ENCODE measurements at places on chromosomes 3 and 15.

- DNase-seq = peak; percentile 5
Measured at GRCh38 chr3:136042608-136043221, 77.2 kb downstream of the PPP2R3A start.

GRCh38 chr15:91447991-91448644 lies 348.1 kb downstream of the SV2B start:
- DNase-seq = no peak

- DNase-seq = peak; percentile 84
Measured at GRCh38 chr3:50518436-50518835, 15.0 kb upstream of the CACNA2D2 start.

GRCh38 chr3:163043074-163043473 lies 1546.5 kb downstream of the OTOL1 start:
- peak; percentile 18 for DNase-seq

DNA sequence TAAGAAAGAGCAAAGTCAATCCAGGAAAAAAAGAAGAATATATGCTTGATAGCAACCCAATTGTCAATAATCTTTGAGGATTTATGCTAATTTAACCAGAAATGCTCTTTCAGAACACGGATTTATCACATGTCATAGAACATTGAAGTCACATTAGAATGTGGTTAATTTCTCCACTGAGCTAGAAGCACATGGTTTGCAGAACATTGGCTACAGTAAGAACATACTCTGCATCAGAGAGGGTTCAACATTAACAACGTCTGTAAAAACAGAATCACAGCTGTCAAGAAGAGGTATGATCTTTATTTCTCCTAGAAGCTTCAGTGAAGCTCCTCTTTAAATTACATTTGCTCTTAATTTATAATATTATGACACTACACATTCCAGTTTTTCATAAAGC lies 619.7 kb upstream of the AGTR1 start:
- DNase-seq = no peak

- no peak for DNase-seq
Measured at GRCh38 chr3:59714066-59714465, 664.2 kb upstream of the CFAP20DC start.

GRCh38 chr15:31934821-31935220 lies 95.5 kb upstream of the CHRNA7 start:
- no peak for DNase-seq

DNA sequence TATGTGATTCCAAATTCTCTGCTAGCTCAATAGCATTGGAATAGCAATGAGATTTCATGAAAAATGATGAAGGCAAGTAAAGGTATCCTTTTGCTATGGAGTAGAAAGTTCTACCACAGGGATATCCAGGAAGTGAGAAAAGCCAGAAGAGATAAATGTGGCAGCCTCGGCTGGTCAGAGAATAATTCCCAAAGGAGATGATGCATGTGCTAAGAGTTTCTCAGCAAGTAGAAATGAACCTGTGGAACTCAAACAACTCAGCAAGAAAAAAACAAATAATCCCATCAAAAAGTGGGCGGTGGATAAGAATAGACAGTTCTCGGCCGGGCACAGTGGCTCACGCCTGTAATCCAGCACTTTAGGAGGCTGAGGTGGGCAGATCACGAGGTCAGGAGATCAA lies 38.2 kb downstream of the ALS2CL start:
- DNase-seq = no peak

DNA sequence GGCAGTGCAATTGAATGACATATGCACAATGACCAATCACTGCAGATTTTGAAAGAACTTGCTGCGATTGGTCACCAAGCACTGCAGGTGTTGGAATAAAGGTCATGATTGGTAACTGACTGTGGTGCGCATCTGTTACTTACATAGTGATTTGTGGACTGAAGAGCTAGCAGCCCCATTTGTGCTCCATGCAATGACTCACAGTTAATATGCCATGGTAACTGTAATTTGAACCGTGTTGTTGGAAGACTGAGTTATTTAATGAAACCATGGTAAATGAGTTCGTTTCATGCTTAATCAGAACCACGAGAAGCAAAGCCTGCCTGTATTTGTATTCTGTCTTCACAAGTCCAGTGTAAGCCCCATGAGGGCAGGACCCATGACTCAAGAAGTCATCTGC lies 220.5 kb downstream of the TJP1 start:
- DNase-seq = no peak

- no peak for DNase-seq
Measured at GRCh38 chr3:72533591-72534473, 314.4 kb downstream of the SHQ1 start.

GRCh38 chr3:50521572-50521971 lies 18.1 kb upstream of the CACNA2D2 start:
- DNase-seq = no peak

- no peak for DNase-seq
Measured at GRCh38 chr3:171849617-171850319, 6.6 kb downstream of the TMEM212 start.

- peak; percentile 63 for DNase-seq
Measured at GRCh38 chr15:91853511-91853947, at the start of gene SLCO3A1. Gene SLCO3A1, plus strand, starts transcription at chr15:91853708.

DNA sequence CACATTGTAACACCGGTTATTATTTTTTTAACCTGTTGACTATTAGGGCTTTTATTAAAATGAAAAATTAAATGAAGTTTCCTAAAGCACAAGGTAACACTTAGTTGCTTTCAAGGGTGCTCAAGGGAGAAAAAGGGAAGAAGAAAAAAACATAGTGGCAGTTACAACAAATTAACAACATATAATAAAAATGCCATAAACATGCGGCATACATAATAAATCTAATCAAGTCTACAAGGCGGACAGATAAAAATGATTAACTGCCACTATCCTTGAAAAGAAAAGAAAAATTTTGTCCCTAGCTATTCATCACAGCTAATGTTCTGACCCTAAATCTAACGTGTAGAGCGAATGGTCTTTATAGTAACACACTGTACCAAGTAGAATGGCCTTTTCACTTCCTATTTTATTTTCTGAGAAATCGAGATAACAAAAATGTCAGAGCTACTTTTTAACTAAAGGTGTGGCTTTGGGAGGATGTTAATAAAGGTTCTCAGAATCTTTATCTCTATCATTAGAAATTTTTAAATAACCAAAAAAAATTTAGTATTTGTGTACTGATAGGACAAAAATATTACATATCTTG lies 194.9 kb downstream of the FOXP1 start:
- no peak for DNase-seq

- DNase-seq = no peak
Measured at GRCh38 chr3:47746264-47746663, 35.4 kb downstream of the SMARCC1 start.

GRCh38 chr3:196932600-196932999 lies 9.7 kb downstream of the NCBP2 start:
- no peak for DNase-seq

- DNase-seq = no peak
Measured at GRCh38 chr15:63371297-63371918, 10.2 kb downstream of the CA12 start.

DNA sequence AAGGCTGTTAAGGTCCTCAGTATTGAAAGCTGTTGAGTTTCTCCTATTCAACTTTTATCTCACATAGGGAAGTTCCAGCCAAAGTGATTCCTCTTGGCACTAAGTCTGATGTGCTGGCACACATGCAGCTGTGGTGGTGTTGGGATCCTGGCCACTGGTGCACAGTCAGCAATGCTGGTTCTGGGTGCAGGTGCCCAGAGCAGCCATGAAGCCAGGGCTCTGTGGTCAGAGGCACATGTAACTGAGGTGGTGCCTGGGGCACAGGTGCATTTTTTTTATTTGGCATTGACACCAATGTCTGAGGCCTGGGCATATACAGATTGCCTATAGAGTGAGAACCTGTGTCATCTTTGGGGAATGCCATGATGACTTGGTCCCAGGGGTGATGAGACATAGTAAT lies 271.4 kb downstream of the POLQ start:
- DNase-seq = no peak

DNA sequence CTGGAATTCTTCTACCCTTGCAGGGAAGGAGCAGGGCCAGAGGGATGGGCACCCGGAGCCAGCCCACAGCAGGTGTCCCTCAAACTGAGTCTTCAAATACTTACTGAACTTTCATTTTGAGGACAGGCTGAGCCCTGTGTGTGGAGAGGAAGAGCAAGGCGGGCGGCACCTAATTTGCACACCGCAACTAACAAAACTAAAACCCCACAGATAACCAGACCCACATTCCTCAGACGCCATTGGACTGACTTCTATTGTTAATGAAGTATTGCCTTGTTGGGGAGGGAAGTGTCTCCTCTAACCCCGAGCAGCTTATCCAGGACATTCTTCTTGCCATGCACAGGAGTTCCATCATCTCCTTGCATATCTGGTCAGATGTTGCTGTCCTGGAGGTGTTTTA lies 105.2 kb upstream of the NR2E3 start:
- no peak for DNase-seq

DNA sequence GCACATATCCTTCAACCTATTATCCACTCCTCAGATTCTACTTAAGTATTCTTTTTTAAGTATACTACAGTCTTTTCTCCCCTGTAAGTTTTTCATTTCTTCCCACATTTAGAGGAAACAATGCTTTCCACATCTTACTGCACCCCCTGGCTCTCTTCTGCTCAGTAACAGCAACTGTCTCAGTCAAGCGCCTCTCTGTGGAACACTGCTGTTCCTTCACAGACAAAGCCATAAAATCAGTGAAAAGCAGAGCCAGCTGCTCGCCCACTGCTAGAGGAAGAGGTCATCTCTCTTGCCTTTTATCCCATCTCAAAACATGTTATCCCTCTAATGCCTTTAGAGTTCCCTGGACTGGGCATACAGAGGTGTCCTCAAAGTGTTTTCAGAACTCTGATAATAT lies 24.8 kb downstream of the SERP1 start:
- peak; percentile 60 for DNase-seq

- DNase-seq = no peak
Measured at GRCh38 chr3:108329947-108330346, 33.6 kb downstream of the HHLA2 start.

GRCh38 chr15:57640930-57641682 lies 49.4 kb downstream of the MYZAP start:
- peak; percentile 38 for DNase-seq

- no peak for DNase-seq
Measured at GRCh38 chr3:43194490-43195114, 88.7 kb upstream of the POMGNT2 start.

DNA sequence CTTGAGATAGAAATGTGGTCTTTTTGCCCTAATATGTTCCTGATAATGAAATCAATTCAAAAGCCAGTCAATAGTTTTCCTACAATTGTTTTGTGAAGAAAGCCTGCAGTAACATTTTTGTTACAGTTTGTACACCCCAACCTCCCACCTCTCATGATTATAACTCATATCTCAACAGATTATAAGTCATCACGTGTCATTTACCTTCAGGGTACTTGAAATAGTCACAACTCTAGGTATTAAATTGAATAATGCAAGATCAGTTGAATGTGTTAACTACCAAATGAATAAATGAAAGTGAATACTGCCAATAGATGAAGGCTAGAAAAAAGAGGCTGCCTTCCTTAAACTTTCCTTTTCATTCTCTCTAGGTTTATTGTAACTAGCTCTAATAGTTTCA lies 32.9 kb upstream of the CTDSPL2 start:
- DNase-seq = no peak

DNA sequence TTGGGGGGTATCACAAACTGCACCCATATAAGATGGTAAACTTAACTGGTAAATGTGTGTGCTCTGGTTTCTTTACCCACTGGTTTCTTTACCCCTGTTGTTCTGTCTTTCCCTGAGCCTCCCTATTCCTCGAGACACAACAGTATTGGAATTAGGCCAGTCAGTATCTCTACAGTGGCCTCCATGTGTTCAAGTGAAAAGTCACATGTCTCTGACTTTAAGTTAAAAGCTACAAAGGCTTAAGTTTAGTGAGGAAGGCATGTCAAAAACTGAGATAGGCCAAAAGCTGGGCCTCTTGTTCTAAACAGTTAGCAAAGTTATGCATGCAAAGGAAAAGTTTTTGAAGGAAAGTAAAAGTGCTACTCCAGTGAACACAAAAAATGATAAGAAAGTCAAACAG lies 513.3 kb downstream of the ROBO2 start:
- DNase-seq = no peak

DNA sequence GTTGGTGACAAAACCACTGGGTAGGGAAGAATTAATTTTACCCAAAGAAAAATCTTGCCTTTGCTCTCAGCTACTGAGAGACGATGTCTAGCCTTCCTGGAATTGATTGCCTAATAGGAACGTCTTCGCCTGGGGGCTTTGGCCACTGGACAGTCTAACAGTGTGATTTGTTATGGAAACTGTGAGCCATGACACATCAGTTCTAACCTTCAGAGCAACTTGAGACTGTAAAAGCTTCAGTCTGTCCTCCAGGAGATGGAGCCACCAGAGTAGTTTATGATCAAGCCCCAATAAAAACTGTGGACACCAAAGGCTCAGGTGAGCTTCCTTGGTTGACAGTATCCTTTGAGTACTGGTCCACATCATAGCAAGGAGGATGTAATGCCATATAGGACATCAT lies 235.8 kb upstream of the TMCO5A start:
- no peak for DNase-seq

- DNase-seq = no peak
Measured at GRCh38 chr15:63114465-63114864, 7.2 kb upstream of the LACTB start.

DNA sequence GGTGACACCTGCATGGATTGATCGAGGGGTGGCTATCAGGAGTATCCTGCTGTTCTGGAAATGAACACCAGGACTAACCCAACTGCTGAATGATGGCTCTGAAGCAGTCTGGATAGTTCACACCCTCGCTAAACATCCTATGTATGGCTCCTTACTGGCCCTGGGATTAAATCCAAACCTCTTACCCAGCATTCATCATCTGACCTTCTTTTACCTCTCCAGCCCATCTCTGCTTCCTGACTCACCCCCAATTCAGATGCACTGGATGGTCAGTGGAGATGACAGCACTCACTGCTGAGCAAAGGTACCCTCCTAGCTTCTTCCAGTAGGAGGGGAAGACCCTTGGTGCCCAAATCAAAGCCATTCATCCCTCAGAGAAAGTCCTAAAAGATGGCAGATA lies 235.2 kb upstream of the TRIM42 start:
- no peak for DNase-seq

DNA sequence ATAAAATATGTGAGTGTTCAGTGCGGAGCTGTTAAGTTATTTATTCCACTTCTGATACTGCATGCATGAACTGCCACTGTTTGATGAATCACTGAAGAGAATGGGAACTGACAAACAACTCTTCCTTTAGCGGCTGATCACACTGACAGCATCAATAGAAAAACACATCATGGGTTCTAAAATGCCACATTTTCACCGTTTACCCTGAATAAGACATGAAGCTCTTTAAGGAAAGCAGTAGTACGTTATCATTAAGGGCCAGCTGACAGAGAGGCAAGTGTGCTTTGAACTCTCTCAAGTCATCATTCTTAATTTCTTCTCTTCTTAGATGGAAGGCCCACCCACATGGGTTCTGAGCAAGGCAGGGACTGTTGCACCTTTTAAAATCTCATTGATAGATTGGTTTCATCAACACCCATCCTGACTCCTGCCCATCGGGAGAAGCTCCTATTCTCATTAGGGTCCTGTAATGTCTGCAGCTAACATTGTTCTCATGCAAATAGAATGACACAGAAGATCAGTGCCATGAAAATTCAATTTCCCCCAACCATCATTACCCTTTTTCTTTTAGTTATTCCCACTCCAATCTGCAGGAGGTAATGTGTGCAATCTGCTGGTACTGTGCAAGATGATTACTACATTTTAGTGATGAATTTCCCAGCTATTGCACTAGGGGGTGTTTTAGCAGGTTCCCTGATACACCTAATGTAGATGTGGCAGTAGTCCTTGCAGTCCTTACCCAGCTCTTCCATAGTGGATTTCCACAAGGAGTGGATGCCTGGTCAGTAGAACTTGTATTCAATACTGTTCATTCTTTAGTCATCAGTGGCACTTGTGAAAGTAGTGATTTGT lies 119.1 kb downstream of the ROBO2 start:
- no peak for DNase-seq

All from NCI-H524 (cell line).